ENCODE measurements at places on chromosomes 13 and 19. TPM values are rescaled to one million over a fixed set of nuclear protein-coding genes. Genes with fewer than 3 reads are reported as not detected.

- no peak for DNase-seq
These were observed 25.3 kb upstream of the FBN3 start for GRCh38 chr19:8174706-8175105.

Gene ZNF154
- 3.4 TPM for total RNA-seq

Gene TBC1D17
- total RNA-seq: 36.0 TPM

DNA sequence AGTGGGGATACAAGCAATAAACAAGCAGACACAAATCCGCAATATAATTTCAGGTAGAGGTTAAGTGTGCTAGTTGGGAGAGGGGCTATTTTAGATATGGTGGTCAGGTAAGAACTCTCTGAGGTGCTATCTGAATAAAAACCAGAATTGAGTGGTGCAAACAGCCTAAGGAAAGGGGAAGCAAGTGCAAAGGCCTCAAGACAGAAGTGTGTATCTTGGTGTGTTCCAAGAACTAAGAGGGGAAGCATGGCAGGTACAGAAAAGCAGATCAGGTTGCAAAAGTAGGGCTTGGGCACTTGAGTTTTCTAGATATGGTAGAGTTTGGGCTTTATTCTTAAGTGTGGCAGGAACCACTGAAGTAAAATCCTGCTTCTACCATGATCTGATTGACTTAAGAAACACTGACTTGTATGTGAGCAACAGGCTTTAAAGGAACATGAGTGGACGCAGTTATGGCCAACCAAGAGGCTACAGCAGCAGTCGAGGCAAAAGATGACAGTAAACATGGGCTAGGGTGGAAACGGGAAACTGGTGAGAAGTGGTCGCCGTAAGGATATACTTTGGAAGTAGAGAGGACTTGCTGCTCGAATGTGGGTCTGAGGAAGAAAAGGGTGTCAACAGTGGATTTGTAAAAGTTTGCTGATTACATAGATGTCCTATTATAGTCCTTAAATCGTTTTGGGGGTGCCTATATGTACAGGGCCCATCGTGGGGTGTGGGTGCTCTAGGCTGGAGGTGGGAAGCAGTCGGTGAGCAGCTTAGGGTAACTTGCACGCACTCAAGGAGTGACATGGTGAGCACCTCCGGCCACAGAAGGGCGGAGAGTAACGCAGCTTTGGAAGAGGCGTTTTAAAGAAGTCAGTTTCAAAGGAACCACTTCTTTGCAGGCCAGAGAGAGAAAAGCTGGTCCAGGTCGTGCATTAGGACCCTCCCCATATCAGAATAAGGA, 677 bp downstream of the TGDS start:
- DNase-seq: no peak

- DNase-seq: no peak
These were observed 22.3 kb downstream of the DPF1 start for GRCh38 chr19:38201731-38202130.

DNA sequence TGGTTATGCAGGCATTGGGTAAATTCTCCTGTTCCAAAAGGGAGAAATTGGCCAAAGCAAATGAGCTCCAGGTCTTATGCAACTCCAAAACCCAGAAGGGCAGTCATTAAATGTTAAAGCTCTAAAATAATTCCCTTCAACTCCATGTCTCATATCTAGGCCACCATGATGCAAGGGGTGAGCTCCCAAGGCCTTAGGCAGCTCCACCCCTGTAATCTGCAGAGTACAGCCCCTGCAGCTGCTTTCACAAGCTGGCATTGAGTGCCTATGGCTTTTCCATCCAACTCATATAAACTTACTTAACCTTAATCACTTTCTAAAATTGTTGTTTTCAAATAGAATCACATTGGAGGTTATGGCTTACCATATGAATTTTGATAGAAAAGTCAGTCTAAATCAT, 44.7 kb upstream of the ZNF429 start:
- DNase-seq: no peak

DNA sequence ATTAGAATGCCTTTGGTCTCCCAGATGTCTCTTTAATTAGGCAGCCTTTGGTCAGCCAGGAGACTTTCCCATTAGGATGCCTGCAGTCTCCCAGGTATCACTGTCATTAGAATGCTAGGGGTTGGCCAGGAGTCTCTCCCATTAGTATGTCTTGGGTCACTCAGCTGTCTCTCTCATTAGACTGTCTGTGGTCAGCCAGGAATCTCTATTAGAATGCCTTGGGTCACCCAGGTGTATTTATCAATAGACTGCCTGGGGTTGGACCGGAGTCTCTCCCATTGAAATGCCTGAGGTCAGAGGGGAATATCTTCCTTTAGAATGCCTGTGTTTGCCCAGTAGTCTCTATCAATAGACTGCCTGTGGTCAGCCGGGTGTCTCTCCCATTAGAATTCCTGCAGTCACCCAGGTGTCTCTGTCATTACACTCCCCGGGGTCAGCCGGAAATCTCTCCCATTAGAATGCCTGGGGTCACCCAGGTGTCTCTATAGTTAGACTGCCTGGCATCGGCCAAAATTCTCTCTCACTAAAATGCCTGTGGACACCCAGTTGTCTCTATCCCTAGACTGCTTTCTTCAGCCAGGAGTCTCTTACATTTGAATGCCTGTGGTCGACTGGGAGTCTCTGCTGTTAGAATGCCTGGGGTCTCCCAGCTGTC, 1460.3 kb downstream of the UQCRFS1 start:
- no peak for DNase-seq

- DNase-seq: no peak
These were observed 330.1 kb downstream of the UQCRFS1 start for GRCh38 chr19:28882818-28883217.

All from left cardiac atrium (tissue), 4 donors.